NCI-H2029 treated with DMSO at 0.1 percent for 48 hours (cell line): ENCODE measurements at places on chromosomes 16 and 17.

DNA sequence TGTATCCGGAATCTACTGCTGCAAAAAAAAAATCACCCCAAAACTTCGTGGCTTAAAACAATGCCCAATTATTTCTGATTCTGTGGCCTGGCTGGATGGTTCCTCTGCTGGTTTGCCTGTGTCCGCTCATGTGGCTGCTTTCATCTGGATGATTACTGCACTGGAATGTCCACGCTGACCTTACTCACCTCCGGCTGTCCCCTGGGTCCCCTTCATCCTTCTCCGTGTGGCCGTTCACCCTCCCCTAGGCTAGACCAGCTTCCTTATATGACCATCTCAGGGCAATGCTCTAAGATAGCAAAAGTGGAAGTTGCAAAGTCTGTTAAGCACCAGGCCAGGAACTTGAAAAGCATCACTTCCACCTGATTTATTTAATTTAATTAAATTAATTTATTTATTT is 31.4 kb upstream of the SPNS2 start:
- DNase-seq: no peak

DNA sequence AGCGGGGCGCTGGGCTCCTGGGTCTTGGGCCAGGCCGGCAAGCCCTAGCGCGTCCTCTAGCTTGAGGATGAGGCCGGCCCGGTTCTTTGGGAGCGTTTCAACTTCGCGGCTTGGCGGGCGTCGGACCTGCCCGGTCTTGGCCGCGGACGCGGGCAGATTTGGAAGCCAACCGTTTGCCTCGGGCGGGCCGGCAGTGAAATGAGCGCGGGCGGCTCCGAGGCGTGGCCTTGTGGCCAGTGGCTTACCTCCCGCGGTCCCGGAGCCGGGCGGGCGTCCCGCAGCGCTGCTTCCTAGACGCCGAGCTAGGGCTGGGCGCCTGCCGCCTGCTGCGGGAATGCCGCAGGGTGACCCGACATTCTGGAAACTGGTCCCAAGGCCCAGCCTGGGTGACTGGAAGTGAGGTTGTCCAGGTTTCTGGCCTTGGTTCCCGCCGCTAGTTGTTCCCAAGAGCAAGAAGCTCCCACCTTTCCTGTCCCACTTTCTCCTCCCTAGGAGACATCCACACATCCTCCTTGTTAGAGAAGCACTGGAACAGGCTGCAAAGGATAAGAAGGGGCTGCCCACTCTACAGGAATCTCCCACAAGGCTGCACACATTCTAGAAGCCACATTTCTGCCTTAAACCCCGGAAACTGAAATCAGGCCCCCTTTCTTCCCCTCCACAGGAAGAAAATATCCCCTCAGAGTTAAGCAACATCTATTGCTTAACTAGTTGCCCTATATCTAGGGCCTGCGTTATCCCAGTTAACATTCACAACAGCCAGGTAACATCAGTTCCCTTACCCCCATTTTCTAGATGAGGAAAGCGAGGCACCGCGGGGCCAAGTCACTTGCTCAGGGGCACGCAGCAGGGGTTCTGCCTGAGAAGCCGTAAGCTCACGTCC is 4.5 kb upstream of the CBX8 start:
- no peak for DNase-seq

GRCh38 chr16:56470232-56470631 is 18.9 kb downstream of the OGFOD1 start:
- no peak for DNase-seq

- DNase-seq: no peak
These were observed 174.3 kb downstream of the XYLT1 start for GRCh38 chr16:17296431-17296830.

GRCh38 chr17:68033636-68034451 is 1.7 kb upstream of the KPNA2 start:
- no peak for DNase-seq

DNA sequence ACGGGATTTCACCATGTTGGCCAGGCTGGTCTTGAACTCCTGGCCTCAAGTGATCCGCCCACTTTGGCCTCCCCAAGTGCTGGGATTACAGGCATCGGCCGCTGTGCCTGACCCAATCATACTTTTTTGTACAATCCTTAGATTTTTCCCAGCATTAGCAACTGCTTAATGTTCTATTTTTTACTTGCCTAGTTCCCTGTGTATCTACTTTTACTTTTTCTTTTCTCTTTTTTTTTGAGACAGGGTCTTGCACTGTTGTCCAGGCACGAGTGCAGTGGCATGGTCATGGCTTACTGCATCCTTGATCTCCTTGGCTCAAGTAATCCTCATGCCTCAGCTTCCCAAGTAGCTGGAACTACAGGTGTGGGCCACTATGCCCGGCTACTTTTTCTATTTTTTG is 9.5 kb downstream of the GRB2 start:
- DNase-seq: no peak

GRCh38 chr17:57552114-57552624 is 192.9 kb downstream of the CCDC182 start:
- no peak for DNase-seq
